ENCODE measurements at places on chromosomes 6 and 20. TPM values are rescaled to one million over a fixed set of nuclear protein-coding genes. Genes with fewer than 3 reads are reported as not detected.

DNA sequence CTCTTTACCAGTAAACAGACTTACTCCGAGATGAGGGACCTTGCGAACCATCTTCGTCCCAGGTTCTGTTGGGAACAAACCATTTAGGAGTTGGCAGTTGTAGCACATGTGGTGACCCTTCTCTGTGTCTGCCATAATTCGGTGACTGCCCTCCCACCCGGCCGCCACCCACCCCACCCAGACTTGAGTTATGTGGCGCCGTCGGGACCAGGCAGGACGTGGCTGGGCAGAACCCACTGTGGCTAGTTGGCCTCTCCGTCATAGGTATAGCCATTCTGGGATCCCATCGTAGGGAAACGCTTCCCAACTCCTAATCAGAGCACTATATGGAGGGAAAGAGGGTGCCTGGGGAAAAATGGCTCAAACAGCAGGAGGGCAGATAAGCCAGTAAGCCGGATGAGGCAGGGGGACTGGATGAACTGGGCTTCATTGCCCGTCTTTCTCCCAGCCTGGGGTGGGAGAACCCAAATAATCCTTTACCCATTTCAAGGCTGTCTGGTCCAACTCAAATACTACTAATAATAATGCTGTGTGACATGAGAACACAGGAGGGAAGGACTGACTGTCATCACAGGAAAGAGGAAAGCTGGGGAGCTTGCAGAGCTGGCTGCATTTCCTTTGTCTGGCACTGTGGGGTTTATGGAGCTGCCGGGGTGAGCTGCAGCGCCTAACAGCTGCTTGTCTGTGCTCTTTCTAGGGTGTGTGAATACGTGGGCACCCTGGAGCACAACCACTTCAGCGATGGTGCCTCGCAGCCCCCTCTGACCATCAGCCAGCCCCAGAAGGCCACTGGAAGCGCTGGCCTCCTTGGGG is 73.0 kb upstream of the PBOV1 start:
- DNase-seq = no peak

GRCh38 chr6:158387578-158387977 is 75.3 kb downstream of the TULP4 start:
- DNase-seq = no peak

SLC35D3 gene
- not detected for total RNA-seq

- peak; percentile 73 for DNase-seq
These were observed 170.2 kb upstream of the PMEPA1 start for GRCh38 chr20:57879779-57880570.

DNA sequence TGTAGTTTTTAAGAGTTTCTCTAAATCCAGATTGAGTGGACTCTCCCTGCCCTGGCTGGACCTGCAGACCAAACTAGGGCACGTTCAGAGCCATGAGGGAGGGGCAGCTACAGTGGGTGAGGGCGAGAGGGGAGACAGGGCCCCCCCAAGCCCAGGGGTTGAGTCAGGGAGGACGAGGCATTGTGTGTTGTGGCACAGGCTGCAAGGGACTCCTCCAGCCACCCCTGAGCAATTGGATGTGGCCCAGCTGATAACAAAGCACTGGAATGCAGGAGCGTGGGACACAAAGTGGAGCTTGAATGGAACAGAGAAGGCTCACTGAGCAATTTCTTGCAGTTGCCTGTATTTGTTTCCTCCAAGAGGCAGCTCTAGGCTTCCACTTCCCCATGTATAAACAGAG is 43.5 kb upstream of the MYL9 start:
- no peak for DNase-seq
